ENCODE measurements at places on chromosomes 6 and 20. TPM values are rescaled to one million over a fixed set of nuclear protein-coding genes. Genes with fewer than 3 reads are reported as not detected.
A peak's percentile ranks its signal among the peaks of the same experiment; 100 is the strongest.

DNA sequence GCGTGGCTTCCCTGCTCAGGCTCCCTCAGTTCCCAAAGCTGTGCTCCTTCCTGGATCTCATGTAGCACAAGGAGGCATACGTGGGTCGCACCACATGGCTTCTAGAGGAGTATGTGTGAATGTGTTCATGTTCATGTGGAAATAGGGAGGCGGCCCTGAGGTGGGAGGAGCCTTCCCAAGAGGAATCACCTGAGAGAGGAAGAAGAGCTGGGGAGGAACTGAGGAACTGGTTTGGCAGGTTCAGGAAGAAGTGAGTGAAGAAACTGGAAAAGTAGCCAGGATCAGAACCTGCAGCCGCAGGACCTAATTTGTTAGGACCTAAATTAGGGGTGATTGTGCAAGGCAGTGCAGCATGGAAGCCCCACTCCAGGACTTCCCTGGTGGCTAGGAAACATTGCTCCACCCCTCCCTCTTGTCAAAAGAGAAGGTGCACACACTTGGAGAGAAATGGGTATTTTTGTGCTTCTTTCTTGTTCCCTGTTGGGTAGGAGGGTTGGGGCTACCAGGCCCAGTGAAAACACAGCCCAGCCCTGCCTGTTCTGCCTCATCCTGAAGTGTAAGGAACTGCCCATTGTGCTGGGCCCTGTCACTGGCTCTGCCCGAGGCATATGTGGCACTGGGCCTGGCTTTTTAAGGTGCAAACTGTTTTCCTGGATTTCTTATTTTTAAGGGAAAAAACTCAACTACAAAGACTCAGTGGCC lies 20.7 kb downstream of the SYNJ2 start:
- no peak for DNase-seq

- DNase-seq: no peak
These were observed 25.2 kb upstream of the FYN start for GRCh38 chr6:111898452-111898851.

- no peak for DNase-seq
These were observed 36.2 kb downstream of the PDRG1 start for GRCh38 chr20:31915491-31916280.

- no peak for DNase-seq
These were observed 341.6 kb downstream of the NRN1 start for GRCh38 chr6:5665173-5665572.

GRCh38 chr20:3889489-3890397 lies 556 bp downstream of the PANK2 start:
- peak; percentile 74 for DNase-seq

BTNL2 gene
- not detected for total RNA-seq

- DNase-seq: no peak
These were observed 65.9 kb downstream of the MTHFD1L start for GRCh38 chr6:150931405-150931804.

GRCh38 chr6:133034509-133035206 lies 206.5 kb upstream of the EYA4 start:
- no peak for DNase-seq

GRCh38 chr6:3913077-3913957 lies 64.1 kb downstream of the FAM50B start:
- DNase-seq: no peak

- peak; percentile 85 for DNase-seq
These were observed 66.4 kb downstream of the LY86 start for GRCh38 chr6:6654599-6655575.

ECT2L gene
- not detected for total RNA-seq

GRCh38 chr6:147067184-147067583 lies 137.0 kb upstream of the STXBP5 start:
- no peak for DNase-seq

DNA sequence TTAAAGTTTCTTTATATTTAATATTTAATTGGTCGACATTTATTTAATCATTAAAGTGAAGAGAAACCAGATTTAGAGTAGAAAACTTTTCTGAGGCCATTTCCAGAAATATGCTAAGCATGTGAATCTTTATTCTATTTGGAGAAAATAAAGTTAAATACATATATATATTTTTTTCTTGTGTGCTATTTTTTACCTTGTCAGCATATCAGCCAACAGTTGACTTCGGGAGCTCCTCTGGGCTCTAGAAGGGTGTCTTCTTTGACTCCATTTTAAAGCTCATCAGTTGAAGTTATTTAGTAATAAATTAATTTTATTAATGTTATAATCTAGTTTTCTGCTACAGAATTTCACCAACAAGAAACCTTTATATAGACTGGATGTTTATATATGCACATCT lies 73.1 kb downstream of the SH3BGRL2 start:
- no peak for DNase-seq

- DNase-seq: peak; percentile 22
These were observed 134.3 kb upstream of the PMEPA1 start for GRCh38 chr20:57843941-57844625.

GRCh38 chr6:130132286-130132701 lies 90.5 kb downstream of the SAMD3 start:
- peak; percentile 91 for DNase-seq

ENPP4 gene
- 7.1 TPM for total RNA-seq

SIRPB1 gene
- 8.3 TPM for total RNA-seq

LZTS3 gene
- total RNA-seq: 0.70 TPM

DNA sequence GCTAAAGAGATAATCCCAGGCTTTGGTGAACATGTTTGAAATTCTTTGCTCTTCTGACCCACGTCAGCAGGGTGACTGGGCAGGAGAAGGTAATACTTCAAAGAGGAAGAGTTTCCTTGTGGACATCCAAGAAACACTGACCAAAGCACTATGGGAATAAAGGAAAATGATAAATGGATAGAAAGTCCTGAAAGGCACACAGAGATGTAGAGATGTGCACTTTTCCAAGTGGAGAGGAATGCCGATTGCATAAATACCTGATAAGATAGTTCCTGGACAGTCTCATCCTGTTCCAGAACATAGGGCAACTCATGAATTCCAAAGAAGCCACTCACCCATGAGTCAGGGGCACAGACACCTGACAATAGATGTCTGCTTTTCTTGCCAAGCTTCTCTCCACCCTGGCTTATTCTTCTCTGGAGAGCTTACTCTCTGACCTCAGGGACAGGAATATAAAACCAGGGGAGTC lies 191.3 kb upstream of the FOXA2 start:
- DNase-seq: no peak

TP53TG5 gene
- total RNA-seq: not detected

STMND1 gene
- total RNA-seq: not detected

DNA sequence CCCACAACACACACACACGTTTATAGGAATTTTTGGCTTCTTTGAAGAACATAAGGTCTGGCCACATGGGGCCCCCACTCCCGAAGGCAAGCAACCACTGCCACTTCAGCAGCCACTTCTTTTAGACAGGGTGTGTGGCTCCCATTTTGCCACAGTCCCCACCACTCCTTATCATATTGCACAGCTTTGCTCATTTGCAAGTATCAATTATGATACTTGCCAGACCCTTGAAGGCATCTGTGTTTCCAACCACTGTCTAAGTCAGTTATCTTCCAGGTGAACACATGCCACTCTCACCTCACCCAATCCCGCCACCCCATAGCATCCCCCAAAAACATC lies 73.1 kb downstream of the NOL4L start:
- DNase-seq: no peak

DNA sequence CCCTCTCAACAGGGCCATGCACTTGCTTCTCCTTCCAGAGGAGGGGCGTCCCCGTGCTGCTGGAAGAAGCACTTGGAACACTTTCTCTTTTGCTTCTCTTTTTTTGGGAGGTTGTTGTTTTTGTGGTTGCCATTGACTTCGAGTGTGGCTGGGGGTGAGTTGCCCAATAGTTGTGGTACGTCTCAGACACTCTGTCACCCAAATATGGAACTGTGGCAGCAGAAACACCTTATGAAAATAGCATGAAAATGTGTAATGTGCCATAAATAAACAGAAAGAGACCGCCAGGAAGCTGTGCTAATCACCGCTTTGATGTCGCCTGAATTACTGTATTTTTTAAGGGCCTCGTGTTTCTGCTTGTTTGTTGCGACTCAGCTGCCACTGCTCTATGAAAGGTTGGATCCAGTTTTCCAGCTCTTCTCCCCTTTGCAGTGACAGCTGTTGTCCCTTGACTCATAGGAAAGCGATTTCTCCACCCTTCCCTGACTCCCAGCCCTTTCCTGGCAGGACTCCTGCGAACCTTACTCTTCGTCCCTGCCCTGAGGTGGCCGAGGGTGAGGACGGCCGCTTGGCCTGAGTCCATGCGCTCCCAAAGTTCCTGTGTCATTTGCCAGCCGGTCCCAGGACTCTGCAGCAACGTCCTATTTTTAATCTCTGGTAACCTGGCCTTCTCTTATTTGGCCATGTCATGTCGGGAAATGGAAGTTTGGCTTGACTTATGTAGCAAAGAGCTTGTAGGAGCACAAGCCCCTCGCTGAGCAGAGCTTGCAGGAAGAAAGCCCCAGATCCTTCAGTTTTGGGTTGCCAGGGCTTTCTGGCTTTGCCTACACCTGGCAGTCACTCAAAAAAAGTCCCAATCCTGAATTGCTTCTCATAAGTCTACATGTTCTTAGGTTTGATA lies 694.6 kb downstream of the QKI start:
- no peak for DNase-seq

GRCh38 chr6:75306064-75306463 lies 21.5 kb upstream of the TMEM30A start:
- no peak for DNase-seq
